ENCODE measurements at places on chromosomes 2 and 18.

GRCh38 chr2:3101016-3101942 lies 276.3 kb downstream of the EIPR1 start:
- no peaks in the 10 kb centered on the region for H3K27me3 ChIP-seq
- H3K27ac ChIP-seq, result no peak overlapping the region
- H3K4me3 ChIP-seq, result no peak overlapping the region

DNA sequence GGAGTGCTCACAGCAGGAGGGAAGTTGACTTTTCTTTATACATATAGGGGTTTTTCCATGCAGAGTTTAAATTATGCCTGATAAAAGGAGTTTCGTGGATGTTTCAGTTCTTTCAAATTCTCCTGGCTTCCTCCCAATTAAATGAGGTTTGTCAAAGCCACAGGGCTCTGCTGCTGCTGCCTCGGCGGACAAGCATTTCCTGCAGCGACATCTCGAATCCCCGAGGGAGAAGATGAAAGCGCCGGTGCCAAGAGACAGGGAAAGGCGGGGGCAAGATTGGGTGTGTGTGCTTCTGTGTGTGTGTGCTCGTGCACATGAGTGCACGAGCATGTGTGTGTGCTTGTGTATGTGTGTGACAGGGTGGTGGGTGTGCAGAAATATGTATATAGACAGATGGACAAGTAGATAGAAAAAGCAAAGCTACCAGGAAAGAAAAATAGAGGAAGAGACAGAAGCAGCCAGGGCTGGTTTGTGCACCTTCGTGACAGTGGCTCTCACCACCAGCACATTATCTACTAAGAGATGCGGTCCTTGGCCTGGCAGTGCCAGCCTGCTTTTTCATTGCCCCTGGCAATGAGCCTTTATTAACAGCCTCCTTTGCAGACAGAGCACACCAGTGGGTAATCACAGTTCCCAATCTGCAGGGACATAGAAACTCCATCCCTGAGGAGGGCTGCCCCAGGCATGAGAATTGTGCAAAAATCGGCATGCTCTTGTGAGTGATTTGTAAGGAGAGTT lies 76.2 kb downstream of the CDK15 start:
- H3K27ac ChIP-seq, result no peak overlapping the region
- H3K4me3 ChIP-seq, result no peak overlapping the region
- H3K4me1 ChIP-seq, result no peaks in the 10 kb centered on the region
- no peaks in the 10 kb centered on the region for H3K36me3 ChIP-seq
- no peaks in the 10 kb centered on the region for H3K27me3 ChIP-seq

DNA sequence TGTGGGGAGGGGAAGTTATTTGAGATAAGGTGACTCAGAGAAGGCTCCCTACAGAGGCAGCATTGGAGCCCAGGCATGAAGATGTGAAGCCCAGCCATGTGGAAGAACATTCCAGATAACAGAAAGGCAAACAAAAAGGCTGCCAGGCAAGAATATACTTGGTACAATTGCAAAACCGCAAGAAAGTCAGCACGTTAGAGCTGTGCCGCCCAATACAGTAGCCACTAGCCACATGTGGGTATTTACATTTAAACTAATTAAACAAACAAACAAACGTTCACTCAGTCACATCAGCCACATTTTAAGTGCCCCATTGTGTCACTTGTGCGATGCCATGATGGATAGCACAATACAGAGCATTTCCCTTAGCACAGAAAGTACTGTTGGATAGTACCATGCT lies 179.6 kb downstream of the SATB2 start:
- H3K27me3 ChIP-seq, result no peaks in the 10 kb centered on the region
- H3K27ac ChIP-seq, result no peak overlapping the region
- no peaks in the 10 kb centered on the region for H3K36me3 ChIP-seq
- DNase-seq, result no peak
- no peak overlapping the region for H3K4me3 ChIP-seq

- no peaks in the 10 kb centered on the region for H3K4me1 ChIP-seq
- no peak overlapping the region for H3K4me3 ChIP-seq
- no peak for DNase-seq
- H3K36me3 ChIP-seq, result no peaks in the 10 kb centered on the region
- no peak overlapping the region for H3K27ac ChIP-seq
- H3K27me3 ChIP-seq, result no peaks in the 10 kb centered on the region
These were observed 17.6 kb upstream of the COPS8 start for GRCh38 chr2:237068005-237068576.

- H3K27me3 ChIP-seq, result no peaks in the 10 kb centered on the region
- no peak overlapping the region for H3K4me3 ChIP-seq
- no peaks in the 10 kb centered on the region for H3K36me3 ChIP-seq
- no peaks in the 10 kb centered on the region for H3K4me1 ChIP-seq
- H3K27ac ChIP-seq, result no peak overlapping the region
- DNase-seq, result no peak
These were observed 304.0 kb upstream of the TMEFF2 start for GRCh38 chr2:192498747-192499146.

- no peak for DNase-seq
- no peaks in the 10 kb centered on the region for H3K4me1 ChIP-seq
- H3K27ac ChIP-seq, result no peak overlapping the region
- H3K4me3 ChIP-seq, result no peak overlapping the region
These were observed 99.1 kb downstream of the TACR1 start for GRCh38 chr2:75100011-75100800.

- DNase-seq, result no peak
- H3K4me3 ChIP-seq, result no peak overlapping the region
- no peak overlapping the region for H3K27ac ChIP-seq
- no peaks in the 10 kb centered on the region for H3K36me3 ChIP-seq
These were observed 22.1 kb upstream of the SERTAD2 start for GRCh38 chr2:64675860-64676259.

DNA sequence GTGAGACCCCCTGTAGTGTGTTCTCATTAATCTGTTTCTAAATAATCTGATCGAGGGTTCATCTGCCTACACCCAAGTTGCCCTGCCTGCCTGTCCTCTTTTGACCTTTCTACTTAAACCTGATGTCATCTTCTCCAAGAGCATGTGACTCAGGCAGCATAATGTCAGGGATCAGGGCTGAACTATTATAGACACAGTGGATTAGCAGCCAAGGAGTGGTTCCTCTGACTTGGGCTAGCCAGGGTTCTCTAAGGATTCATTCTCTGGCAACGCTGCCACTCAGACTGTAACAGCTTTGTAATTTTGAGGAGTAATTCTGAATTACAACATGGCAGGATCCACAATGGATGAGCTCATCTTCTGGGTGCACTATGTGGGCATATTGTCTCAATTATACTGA lies 124.0 kb downstream of the MDH1 start:
- no peak overlapping the region for H3K4me3 ChIP-seq
- no peak for DNase-seq
- no peaks in the 10 kb centered on the region for H3K27me3 ChIP-seq
- no peaks in the 10 kb centered on the region for H3K4me1 ChIP-seq
- H3K27ac ChIP-seq, result no peak overlapping the region

- no peaks in the 10 kb centered on the region for H3K27me3 ChIP-seq
These were observed 122.6 kb upstream of the TWIST2 start for GRCh38 chr2:238725298-238725697.

DNA sequence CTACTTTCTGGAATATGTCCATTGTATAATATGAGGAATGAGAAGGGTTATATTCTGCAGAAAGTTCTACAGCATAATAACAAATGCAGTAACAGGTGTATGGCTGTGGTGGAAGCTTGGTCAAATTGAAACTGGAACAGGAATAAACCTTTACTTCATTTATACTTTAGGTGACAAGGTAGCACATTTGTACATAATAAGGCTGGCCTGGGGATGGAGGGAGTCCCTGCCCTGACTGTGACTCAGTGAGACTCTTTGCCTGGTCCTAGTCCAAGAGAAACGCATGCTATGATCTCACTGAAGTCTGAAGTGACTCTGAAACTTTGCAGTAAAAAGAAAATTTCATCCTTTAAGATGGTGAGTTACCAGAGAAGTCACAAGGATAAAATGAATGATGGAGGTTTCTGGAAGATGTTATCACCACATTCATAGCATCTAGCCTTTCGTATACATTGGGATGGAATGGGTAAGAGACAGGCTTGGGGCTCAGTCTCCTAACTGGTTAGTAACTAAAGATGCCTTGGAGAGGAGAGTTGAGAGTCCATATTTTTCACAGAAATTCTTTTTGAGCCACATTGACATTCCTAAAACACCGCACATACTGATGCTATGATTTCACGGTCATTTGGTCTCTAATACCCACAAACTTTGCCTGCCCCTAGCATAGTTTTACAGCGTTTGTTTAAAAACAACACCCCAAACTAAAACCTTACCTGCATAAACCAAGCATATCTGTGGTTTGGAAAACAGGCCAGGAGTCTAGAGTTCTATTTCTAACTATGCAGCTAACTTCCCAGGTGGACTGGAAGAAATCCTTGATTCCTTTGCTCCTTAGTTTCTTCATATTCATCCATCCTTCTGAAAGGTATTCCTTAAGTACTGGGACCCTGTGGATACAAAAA lies 42.4 kb upstream of the NABP1 start:
- no peaks in the 10 kb centered on the region for H3K36me3 ChIP-seq
- peaks cover 13% of the 10 kb centered on the region for H3K4me1 ChIP-seq
- DNase-seq, result no peak
- no peak overlapping the region for H3K4me3 ChIP-seq

All from pancreas (tissue), 10 donors.